ENCODE measurements at places on chromosomes 6 and 20.

GRCh38 chr6:151096255-151096612, 143.5 kb upstream of the AKAP12 start:
- DNase-seq = no peak

GRCh38 chr6:14824060-14824459, 421.8 kb upstream of the JARID2 start:
- no peak for DNase-seq

DNA sequence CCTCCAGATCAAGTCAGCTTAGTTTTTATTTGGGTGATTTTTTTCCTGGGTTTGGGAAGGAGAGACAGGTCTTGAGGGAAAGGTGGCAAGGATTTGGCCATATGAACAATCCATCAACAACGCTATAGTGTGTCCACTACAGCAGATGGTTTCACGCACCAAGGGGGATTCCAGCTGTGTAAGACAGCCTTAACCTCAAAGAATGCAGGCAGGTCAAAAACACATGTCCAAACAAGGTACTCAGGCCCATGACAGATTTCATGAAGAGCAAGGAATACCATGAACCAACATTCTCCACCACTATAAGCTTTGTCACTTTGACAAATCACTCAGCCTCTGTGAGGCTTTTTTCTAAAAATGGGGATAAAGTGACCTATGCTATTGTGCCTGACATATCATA, 2.0 kb downstream of the AIF1 start:
- DNase-seq = no peak

- no peak for DNase-seq
Measured at GRCh38 chr6:161507375-161507774, 233.5 kb upstream of the AGPAT4 start.

DNA sequence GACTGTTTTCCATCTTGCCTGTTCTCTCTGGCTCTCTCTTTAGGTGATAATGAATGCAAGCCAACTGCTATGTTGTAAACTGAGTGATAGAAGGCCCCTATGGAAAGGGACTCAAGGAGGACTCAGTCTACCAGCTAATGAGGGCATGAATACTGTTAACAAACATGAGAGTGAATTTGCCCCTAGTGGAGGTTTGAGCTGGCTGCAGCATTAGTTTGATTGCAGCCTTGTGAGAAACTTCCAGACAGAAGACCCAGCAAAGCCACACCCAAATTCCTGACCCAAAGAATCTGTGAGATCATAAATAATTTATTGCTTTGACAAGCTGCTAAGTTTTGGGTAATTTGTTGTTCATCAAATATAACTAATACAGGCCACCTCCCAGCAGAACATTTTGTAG, 50.0 kb upstream of the PLCB1 start:
- DNase-seq = peak; percentile 20

- DNase-seq = peak; percentile 70
Measured at GRCh38 chr20:25054995-25055629, 2.8 kb downstream of the ACSS1 start.

GRCh38 chr20:43658723-43659419, 8.0 kb upstream of the MYBL2 start:
- no peak for DNase-seq

- no peak for DNase-seq
Measured at GRCh38 chr20:42430598-42430997, 759.1 kb downstream of the PTPRT start.

DNA sequence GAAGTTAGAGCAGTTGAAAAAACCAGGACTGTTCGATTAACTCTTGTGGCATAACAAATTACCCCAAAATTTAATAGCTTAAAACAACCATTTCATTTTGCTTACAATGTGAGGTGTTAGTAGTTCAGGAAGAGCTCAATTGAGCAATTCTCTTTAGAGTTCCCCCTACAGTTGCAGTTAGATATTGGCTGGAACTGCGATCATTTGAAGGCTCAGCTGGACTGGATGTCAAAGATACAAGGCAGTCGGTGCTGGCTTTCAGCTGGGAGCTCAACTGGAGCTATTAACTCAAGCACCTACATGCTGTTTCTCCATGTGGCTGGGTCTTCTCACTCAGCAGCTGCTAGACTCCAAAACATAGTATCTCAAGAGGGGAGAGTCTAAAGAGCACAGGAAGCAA, 96.0 kb upstream of the LOC128125822 start:
- no peak for DNase-seq

- DNase-seq = peak; percentile 1
Measured at GRCh38 chr6:74654296-74654695, 551.6 kb downstream of the COL12A1 start.

GRCh38 chr6:119052292-119052889, 26.1 kb downstream of the FAM184A start:
- DNase-seq = no peak

DNA sequence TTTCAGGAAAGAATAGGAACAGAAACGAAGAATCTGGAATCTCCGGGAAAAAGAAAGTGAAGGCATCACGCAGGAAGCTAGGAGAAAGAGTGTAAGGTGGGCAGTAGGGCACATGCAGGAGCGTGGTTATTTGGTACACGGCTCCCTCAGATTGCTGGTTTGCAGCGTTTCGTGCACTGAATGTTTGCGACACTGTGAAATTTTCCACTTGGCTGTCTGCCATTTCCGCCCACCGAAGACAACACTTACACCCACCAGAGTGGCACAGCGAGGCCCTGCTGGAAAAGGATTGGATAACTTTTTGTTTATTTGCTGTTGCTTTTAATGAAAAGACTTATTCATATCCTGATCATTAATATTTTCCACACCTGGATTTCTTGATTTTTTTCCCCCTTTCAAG, 248.3 kb downstream of the GMPR start:
- no peak for DNase-seq

GRCh38 chr6:166194914-166195859, 27.5 kb upstream of the TBXT start:
- DNase-seq = no peak

DNA sequence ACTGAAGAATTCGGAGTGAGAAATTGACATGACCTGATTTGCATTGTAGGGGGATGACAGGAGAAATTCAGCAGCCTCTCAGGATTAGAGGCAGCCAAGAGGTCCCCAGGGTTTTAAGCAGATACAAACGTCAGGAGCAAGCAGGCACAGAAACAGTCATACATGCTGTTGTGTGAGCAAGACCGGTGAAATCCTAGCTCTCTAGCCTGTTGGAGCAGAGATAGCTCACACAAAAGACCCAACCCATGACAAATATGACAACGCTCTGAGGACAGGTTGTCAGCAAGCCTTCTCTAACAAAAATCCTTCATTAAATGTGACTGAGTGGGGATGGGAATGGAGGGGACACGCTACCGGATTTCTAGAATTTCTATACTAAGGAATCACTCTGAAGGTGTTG, 23.0 kb upstream of the AKAP12 start:
- no peak for DNase-seq

DNA sequence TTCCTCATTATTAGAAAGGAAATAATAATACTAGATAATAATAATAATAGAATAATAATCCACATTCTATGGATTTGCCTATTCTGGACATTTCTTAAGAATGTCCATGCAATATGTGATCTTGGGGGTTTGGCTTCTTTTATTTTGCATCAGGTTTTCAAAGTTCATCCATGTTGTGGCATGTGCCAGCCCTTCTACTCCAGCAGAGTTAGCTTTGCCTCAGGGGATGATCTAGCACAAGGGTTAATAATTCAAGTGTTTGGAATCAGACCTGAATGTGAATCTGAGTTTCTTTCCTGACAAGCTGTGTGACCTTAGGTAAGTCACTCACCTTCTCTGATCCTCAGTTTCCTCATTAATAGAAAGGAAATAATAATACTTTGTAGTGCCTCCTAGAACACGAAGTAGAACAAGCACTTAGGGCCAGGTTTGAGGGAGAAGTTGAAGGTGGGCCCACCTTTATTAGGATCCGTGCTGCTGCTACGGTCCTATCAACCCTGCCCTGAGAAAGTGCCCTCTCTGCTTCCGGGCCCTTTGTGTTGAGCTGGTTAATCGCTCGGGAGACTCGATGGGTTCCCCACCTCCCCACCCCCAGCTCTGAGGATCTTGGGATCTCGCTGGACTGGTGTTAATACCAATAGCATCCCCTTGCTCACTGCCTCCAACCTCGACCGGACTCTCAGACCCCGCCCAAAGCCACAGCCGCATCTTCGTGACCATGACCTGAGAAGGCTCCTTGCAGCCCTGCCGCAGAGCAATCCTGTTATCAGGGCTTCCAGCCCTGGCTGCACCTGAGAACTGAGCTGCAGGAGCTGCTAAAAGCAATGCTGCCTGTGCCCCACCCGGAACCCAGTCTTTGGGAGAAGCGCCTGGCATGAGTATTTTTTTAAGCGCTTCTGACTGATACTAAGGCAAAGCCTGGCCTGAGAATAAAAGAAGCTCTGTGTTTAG, 26.9 kb downstream of the RBM38 start:
- no peak for DNase-seq

- no peak for DNase-seq
Measured at GRCh38 chr6:154840363-154840762, 107.1 kb downstream of the SCAF8 start.

DNA sequence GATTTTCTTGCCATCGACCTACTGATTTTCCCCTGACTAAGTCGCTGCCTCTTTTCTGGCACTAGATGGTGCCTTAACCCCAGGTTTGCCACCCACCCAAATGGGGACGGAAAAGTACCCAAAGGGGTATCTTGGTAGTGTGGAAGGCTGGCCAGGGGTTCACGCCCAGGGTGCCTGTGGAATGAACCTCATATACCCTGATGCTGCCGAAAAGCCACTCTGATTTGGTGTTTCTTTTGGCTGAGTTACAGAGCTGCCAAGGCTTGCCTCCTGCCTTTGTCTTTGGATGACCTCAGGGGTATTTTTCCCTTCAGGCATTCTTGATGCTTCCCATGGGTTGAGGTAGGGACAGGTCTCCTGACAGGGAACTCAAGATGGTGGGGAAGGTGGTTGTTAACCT, 78.1 kb downstream of the MAP3K7 start:
- DNase-seq = no peak

DNA sequence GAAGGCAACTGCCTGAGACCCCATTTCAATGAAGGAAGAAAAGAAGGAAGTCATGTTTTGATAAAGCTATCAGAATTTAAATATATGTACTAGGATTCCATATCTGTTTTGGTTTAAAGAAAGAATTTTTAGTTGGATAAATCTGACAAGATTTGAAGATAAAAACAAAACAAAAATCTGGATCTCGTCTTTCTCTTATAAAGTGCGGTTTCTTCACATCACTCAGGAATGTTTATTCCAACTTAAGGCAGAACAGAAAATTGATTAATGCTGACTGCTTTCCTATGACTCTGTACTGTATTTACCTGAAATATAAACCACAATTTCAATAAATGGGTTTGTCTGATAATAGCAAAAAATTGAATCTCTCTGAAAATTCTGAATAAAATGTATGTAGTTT, 439.7 kb downstream of the RFPL4B start:
- DNase-seq = peak; percentile 11

DNA sequence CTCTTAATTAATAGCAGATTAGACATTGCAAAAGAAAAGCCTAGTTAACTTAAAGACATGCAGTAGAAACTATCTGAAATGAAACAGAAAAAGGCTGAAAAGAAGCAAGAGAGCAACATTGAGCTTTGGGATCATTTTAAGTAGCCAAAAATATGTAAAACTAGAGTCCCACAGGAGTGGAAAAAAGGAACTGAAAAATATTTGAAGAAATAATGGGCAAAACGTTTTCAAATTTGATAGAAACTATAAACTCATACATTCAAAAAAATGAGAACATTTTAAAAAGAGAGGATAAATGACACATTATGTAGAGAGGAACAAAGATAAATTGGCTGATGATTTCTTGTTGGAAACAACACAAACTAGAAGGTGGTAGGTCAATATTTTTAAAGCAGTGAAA, 166.1 kb upstream of the AKAP12 start:
- no peak for DNase-seq

DNA sequence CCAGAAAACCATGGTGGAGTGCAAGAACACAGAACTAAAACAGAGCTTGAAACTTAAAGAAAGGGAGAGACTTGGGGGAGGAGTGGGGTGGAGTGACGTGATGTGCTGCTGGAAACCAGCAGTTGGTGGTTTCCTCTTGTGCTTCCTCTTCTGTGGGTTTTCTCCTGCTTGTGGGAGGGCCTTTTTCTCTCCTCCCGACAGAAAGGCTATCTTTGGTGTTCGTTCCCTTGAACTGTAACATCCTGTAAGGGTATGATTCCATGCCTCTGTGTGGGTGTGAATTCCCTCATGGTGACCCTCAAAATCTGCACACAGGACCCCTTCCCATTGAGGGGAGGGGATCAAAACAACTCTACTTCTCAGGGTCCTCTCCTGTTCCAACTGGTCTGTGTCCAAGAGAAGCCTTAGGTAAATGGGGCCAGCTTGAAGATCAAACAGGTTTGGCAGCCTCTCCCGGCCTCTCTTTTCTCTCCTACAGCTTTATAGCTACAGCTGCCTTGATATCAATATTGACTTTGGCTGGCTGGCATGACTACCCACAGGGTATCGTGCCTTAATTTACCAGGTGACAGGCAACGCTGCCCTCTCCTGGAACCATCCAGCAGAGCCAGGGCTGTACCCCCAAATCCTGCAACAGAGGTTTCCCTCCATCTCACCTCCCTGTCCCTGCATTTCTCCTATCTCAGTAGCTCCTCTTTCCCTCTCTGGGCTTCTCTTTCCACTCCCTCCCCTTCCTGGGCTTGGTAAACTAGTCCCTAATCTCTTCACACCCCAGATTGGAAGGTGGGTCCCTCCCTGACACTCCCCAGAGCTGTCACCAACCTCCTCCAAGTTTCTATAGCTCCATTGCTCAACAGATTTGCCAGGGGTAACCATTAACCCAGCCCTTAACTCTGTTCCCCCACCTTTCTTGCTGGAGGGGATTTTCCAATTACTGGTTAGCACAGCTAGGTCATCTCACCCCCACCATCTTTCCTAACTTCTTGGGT, 1.5 kb upstream of the MSH5 start:
- peak; percentile 87 for DNase-seq

- no peak for DNase-seq
Measured at GRCh38 chr6:53506872-53507271, 38.0 kb downstream of the GCLC start.

DNA sequence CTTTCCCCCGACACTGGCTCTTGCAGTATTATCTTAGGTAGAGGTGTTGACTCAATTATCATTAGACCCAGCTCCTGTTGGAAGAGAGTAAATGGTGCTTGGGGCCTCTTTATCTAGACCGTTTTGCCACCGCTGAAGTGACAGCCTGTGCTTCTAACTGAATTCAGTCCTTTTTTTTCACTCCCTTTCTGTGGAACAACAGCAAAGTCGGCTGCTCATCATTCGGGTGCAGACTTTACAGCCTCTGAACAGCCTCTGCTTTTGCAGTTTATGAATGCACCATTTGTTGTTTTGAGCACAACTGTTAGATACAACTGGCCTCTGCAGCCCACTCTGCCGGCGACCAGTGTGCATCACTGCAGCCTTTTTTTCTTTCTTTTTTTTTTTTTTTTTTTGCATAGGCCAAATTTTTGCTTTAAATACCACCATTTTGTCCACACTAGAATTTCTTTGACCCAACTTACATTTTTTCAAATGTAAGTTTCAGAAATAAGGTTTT, 35.8 kb downstream of the RREB1 start:
- DNase-seq = no peak

All from EH (cell line).